Progenitor cell of endocrine pancreas (in vitro differentiated cells): ENCODE measurements at places on chromosomes 4 and X. TPM values are rescaled to one million over a fixed set of nuclear protein-coding genes. Genes with fewer than 3 reads are reported as not detected.

DNA sequence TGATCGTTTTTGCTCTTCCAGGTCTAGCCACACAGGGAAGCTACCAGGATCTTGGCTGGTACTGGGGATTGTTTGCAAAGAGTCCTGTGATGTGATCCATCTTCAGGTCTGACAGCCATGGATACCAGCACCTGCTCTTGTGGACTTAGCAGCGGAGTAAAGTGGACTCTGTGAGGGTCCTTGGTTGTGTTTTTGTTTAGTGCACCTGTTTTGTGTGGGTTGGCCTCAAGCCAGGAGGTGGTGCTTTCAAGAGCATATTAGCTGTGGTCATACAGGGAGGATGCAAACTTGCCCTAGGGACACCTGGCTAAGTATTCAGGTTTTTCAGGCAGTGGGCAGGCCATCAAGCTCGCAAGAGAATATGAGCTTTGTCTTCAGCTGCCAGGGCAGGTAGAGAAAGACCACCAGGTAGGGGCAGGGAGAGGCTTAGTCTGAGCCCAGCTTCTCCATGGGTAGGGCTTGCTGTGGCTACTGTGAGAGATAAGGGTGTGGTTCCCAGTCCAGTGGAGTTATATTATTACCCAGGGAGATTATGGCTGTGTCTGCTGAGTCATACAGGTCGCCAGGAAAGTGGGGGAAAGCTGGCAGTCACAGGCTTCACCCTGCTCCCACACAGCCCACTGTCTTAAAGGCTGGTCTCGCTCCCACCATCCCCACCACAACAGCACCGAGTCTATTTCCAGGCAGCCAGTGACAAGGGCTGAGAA, 293.7 kb downstream of the PCDH18 start:
- DNase-seq, result no peak

- DNase-seq, result no peak
Measured at GRCh38 chrX:145729635-145730034, 88.0 kb upstream of the SLITRK2 start.

- DNase-seq, result no peak
Measured at GRCh38 chr4:154044742-154045485, 256.0 kb upstream of the SFRP2 start.

DNA sequence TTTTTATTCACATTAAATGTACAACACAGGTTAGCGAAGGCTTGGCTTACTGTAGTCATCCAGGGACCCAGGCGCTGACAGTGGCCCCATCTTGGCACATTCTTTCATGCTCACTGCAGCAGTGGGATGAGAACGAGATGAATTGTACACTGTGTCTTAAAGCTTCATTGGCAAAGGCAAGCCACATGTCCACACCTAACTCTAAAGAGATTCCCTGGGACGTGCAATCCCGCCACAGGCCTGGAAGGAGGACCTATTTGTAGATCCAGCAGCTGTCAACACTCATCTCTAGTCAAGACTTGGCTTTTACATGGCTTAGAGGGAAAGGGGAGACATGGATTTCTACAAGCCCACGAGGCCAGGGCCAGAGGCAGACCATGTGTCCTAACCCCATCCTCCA, 16.1 kb upstream of the CXCR3 start:
- DNase-seq, result no peak

GRCh38 chr4:89562746-89563145, 255.1 kb upstream of the GPRIN3 start:
- DNase-seq, result no peak

GRCh38 chr4:8495803-8496202, 55.2 kb downstream of the TRMT44 start:
- DNase-seq, result no peak

GRCh38 chr4:117154251-117154650, 68.9 kb upstream of the TRAM1L1 start:
- no peak for DNase-seq

GRCh38 chr4:10729366-10729765, 44.8 kb upstream of the CLNK start:
- DNase-seq, result no peak

GRCh38 chr4:53012738-53013137, 150.6 kb downstream of the RASL11B start:
- DNase-seq, result no peak

DNA sequence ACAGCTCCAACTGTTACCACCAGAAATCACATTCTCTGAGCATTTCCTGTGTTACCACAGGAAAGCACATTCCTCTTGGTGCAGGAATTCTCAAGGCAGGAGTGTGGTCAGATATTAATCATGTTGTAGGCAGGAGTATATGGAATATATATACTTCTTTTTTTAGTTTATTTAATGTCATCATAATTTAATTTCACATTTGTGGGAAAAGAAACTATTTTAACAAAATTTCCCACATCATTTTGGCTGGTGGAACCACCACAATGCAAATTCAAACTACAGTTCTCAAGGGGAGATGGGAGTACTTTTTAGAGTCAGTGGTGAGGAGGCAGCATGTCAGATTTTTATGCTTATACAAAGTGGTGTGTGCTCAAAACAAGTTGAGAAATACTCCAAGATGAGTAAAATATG, 139.0 kb downstream of the ATP10D start:
- DNase-seq, result no peak

DNA sequence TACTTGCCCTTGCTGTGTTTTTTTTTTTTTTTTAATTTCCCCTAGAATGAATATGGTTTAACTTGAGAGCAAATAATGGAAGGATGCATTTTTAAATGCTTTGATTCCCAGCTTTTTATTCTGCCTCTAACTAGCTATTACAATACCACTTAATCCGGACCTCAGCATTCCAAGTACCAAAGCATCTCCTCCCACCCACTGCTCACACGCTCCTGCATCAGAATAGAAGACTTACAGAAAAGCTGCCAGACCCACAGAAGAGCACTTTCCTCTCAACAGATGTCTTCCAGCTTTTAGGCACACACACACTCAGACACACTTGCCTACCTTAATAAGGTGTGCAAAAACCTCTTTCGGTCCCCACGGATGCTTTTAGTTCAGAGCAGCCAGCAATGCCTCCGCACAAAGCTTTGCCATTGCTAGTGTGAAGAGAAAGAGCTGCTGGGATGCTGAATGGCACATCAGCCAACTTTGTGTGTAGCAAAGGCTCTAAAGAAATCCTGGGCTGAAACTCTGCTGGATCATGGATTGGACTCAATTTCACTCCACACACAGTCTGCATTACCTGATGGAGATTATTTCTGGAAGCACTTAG, 1056.2 kb downstream of the DMD start:
- DNase-seq, result no peak

DNA sequence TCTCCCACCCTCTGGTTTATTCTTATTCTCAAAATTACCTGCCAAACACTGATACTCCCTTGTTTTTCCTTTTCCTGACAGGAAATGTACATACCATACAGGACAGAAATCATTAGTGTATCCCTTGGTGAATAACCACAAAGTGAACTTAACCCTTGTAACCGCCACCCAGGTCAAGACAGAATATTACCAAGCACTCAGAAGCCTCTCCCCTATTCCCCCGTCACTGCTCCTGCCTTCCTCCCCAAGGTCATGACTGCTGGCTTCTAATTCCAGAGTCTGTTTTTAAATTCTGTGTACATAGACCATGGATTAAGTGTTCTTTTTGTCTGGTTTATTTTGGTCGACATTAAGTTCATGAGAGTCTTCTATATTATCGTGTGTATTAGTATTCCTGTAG, 37.7 kb downstream of the HTT start:
- DNase-seq, result no peak

GRCh38 chr4:187663076-187663475, 332.5 kb upstream of the ZFP42 start:
- DNase-seq, result no peak

- DNase-seq, result no peak
Measured at GRCh38 chr4:145061318-145061920, 36.6 kb downstream of the ANAPC10 start.

DNA sequence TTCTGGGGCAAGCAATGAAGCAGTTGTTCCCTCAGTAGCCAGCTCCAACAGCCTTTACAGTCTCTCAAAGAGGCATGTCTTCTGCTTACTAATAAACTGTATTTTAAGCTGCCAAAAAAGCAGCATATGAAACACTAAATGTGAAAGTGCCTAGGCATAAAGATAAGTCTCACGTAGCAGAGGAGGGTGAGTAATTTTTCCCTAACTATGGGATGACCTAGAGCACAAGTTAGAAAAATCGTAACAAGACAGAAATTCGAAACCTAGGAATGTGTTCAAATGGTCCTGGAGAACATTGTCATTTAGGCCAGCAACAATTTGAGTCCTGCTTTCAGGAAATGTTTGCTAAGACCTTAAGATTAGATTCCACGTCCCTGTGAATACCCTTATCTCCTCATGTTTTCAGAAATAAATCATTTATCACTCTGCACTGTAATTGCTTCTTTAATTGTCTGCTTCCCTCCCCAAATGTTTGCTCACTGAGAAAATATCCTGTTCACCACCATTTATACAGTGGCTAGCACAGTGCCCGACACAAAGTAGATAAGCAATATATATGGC, 222.2 kb downstream of the KCNIP4 start:
- no peak for DNase-seq

DNA sequence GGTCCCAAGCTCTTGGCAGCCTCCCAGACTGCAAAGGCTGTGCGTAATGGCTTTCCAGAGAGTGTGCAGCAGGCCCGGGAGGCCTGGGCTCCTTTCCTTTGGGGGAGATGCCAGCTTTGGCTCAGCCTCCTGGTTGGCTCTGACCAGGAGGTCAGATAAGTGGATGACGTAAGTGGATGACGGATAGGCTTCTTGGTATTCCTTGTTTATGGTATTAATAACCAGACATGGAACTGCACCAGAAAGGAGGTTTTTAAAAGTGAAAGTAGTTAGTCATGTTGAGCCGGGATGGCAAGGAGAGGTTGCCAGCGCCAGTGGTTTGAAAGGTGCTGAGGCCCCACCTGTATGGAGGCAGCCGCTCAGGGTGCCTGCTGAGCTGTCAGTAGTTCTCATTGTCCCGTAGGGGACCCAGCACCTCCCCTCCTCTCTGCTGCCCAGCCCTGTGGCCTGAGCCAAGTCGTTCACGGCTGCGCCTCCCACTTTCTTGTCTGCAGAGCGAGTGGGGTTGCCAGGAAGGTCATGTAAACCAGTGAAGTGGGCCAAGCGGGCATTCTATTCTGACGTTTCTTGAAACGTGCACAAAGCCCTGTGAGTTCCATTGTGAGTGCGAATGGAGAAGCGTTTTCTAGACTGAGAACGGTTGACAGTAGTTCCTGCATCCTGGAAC, 28.7 kb upstream of the STOX2 start:
- no peak for DNase-seq

DNA sequence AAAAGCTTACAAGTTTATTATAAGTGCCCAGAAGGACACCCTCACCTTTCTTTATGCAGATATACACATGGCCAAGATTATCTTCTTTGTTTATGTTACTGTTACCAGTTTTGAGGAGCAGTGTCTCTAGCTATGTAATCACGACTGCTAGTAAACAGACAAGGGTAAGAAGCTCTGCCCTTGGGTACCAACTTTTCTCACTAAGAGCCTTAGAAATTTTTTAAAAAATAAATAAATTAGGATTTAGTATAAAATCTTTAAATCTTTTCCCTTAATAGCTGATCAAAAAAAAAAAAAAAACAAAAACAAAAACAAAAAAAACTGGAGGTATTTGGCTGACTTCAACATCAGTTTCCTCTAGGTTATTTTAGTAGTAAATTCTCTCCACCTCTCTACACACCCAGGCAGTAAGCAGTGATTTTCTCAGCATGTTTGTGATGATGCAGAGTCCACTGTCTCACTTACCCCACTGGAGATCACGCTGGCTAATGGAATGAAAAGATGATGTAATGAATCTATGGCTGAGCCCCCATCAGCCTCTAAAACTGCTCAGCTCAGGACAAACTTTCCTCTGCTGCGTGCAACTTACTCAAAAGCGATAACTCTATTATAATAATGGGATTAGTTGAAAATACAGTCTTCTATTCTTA, 125.9 kb downstream of the FRYL start:
- no peak for DNase-seq

DNA sequence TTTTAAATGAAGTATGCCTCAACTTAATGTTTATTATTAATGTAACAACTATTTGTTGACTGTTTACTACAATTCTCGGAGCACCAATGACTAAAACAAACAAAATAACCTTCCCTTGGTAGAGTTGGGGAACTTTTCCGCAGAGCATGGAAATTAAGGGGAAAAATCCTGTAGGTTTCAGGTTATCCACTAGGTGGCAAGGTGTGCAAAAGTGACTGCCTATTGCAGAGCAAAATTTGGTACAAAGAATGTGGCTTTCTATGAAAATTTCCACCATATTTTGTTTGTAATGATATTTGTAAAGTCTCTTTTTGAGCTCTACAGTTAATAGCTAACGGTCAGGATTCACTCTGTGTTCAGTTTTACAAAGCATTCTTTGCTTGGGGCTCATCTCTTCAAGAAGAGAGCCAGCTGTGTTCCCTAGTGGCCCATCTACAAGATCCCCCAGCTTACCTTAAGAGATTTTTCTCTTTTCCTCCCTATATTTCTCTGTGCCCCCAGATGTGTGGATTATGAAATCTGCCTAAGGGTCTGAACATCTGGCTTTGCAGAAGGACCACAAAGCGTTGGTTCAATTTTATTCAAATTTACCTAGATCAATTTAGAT, 61.1 kb downstream of the FBXO8 start:
- DNase-seq, result no peak

GRCh38 chrX:135194684-135195083, 23.5 kb upstream of the CT55 start:
- DNase-seq, result no peak

DNA sequence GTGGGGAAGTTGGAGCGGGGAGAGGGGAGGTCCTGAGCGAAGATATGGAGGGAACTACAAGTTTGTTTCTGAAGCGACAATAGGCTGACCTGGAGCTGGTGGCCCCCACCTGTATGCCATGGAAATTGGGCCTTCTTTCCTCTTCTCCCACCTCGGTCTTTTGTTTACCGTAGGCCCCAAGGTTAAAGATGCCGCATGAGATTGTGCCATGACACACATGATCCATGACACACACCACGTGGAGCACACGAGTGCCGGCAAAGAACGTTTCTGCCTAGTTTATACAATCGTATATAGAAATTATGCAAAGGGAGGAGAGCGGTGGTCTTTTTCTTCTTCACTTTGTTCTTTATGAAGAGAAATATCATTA, 408 bp downstream of the TMEM33 start:
- no peak for DNase-seq

- no peak for DNase-seq
Measured at GRCh38 chrX:144798972-144799371, 448.3 kb upstream of the SPANXN1 start.

DNA sequence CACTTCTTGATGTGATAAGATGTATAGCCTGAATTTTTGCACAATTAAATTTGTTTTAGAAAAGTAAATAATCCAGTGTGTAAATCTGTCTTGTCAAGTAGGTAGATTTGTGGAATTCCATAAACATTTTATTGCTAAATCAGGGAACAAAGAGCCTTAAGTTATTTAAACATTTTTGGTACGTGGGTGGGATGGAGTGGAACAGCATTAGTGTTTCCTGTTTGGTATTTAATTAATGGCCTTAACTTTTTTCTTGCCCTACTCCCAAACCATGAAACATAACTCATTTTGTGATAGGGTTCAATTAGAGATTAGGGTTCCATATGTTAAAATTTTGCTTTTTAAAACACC, 5.1 kb downstream of the NUDT9 start:
- no peak for DNase-seq

- no peak for DNase-seq
Measured at GRCh38 chr4:138193963-138194362, 48.2 kb downstream of the SLC7A11 start.

The SEC31A gene
- total RNA-seq, result 233 and 250 TPM in 2 replicates

The CENPE gene
- 16.5 and 17.0 TPM in 2 replicates for total RNA-seq

The MGARP gene
- total RNA-seq, result 0.22 TPM in 1 of 2 replicates, not detected in the other

The SSX2B gene
- total RNA-seq, result not detected in 2 replicates

The GAGE12F gene
- total RNA-seq, result not detected in 2 replicates

The ITIH6 gene
- not detected in 2 replicates for total RNA-seq

The LDOC1 gene
- total RNA-seq, result 53.8 and 59.8 TPM in 2 replicates

The MTTP gene
- 45.1 and 54.9 TPM in 2 replicates for total RNA-seq

The STATH gene
- total RNA-seq, result not detected in 2 replicates
